Midbrain (tissue), 1 donor: ENCODE measurements at places on chromosomes 7 and 10.

DNA sequence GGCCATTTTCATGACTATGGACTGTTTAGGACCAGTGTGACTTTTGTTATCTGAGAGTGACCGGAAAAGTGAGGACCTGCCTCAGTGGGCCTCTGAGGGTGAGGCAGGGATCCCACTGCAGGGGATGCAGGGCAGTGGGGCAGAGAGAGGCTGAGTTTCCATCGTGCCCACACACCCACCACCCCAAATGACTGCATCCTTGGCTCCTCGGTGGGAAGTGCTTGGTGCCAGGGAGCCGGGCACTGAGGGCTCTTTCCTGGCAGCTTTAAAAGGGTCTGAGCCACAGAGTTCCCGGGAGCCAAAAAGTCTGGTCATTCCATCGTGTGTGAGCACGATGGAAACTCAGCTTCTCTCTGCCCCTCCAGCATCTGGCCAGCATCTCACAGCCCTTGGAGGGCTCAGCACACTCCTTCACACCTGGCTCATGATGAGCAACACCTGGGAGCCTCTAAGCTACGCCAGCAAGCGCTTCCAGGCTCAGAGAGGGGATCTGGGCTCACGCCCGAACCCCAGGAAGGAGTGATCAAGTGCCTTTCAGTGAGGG is 59.1 kb downstream of the RAMP3 start:
- no peak for DNase-seq

GRCh38 chr7:44217223-44217714 is 16.5 kb downstream of the YKT6 start:
- DNase-seq: no peak

- no peak for DNase-seq
These were observed 332.6 kb downstream of the SH2D4B start for GRCh38 chr10:80870282-80870681.

DNA sequence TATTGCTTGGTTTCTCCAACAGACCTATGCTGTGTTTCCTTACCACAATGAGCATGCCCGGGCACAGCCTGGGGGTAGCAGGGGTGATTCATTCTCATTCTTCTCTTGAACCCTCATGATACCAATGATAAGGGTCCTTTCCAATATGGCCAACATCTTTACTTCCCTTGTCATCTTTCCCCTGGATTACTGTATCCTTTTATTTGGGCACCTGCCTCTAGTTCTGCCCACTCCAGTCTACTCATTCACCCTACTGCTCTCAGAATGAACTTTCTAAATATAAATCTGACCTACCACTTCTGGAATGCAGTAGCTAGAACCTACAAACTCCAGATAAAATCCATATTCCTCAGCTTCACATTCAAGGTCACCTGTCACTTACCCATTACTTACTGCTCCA is 26.4 kb upstream of the ITPRID1 start:
- no peak for DNase-seq

- no peak for DNase-seq
These were observed 43.3 kb upstream of the TMEM248 start for GRCh38 chr7:66877577-66878300.

- DNase-seq: no peak
These were observed 108.7 kb downstream of the TBXAS1 start for GRCh38 chr7:139937715-139938114.

DNA sequence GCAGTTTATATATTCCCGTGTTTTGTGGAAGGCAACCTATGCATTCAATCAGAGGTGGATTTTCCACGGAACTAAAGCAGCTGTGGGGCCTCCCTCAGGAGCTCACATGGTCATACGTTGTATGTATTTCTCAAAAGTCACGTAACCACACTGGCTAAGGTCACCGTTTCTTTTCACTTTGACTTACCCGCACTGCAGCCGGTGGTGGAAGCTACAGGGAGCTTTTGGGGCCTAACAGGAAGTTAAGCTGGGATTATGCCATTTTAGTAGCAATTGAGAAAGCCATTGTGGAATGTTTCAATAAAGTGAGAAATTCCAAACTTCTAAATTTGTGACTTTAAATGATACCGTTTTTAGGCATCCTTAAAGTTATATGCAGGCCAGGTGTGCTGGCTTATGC is 111.2 kb upstream of the KLF6 start:
- DNase-seq: no peak

GRCh38 chr10:98394851-98395440 is 20.0 kb downstream of the PYROXD2 start:
- DNase-seq: no peak

DNA sequence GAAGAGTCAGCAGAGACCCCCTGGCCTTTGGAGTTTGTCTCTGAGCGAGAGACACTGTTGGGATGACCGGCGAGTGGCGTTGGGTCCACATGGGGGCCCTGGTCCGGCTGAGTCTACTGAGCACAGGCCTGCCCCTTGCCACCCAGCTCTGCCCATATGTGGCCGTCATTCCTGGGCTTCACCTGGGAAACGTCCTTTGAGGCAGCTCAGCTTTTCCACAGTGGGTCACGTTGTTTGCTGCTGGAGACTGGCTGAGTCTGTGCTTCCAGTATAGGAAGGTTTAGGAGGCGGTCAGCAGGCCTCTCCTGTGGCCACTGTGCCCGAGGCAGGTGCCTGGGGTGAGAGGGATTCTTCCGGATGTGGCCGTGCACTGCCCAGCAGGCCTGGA is 17.1 kb downstream of the ADAM8 start:
- no peak for DNase-seq

DNA sequence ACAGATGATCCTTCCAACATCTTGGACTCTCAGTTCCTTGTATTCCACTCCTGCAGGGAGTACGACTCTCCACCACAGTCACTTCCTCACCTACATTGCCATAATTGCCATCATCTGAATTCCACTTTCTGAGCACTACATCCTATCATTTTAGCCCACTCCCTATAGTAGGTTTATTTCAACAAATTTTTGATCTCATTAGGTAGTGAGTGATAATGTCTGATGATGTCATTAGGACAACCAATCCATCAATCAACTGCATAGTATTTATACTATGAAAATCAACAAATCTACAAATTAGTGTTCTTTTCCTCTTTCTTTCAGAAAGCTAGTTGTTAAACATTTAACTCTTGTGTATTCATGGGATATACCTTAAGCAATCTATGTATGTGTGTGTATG is 13.7 kb upstream of the TRA2A start:
- DNase-seq: no peak

DNA sequence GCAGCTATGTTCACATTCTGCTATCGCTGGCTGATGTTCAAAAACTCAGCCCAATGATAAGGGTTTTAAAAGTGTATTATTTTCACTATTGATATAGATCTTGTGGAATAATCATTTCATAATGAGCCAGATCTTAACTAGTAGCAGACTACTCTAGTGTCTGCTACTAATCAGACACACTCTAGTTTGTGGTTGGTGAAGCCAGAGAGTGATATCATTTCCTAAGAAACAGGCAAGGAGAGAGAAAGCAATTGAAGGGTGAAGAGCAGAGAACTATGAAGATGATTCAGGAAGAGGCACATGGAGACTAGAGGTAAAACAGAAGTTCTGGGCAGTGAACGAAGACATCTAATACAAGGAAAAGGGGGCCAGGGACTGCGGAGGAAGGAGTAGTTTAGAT is 58.2 kb upstream of the BET1 start:
- DNase-seq: no peak

DNA sequence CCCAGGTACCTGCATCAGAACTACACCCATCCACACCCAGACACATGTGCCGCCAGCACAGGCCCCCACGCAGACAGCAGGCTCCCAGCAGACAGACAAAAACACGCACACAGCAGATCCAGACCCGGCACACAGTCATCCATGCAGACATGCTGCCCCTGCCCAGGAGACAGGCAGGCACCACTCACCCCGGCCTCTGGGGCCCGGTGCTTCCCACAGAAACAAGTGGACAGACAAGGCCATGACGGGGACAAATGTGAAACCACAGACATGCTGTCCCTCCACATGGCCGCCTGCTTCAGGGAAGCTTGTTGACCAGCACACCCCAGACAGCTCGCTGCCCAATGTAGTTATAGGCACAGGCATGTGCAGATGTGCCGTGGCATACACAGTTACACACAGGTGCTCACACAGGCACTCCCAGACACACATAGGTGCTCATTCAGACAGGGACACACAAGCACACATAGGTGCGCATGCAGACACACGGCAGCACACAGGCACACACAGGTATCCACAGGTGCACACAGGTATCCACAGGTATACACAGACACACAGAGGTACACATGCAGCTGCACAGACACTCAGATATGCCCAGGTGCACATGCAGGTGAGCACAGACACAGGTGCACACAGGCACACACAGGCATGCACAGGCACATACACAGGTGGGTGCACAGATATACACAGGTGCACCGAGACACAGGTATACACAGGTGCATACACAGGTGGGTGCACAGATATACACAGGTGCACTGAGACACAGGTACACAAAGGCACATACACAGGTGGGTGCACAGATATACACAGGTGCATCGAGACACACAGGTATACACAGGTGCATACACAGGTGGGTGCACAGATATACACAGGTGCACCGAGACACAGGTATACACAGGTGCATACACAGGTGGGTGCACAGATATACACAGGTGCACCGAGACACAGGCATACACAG is 10.5 kb upstream of the SCART1 start:
- no peak for DNase-seq

DNA sequence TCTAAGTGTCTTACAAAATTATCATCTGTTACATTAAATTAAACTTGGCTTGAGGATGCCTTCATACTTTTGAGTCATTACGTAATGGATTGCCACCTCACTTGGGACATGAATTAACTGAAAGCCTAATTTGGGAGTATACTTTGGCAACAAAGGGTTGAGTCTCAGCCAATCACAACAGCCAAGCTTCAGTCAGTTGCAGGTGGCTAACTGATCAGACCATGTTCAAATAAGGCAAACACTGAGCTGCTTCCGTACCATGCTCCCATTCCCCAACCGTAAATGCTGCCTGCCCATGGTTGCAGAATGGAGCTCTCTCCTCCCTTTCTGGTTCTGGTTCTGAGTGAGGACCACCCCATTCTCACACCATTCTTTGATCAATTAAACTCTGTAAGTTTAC is 92.9 kb upstream of the STK17A start:
- DNase-seq: no peak

DNA sequence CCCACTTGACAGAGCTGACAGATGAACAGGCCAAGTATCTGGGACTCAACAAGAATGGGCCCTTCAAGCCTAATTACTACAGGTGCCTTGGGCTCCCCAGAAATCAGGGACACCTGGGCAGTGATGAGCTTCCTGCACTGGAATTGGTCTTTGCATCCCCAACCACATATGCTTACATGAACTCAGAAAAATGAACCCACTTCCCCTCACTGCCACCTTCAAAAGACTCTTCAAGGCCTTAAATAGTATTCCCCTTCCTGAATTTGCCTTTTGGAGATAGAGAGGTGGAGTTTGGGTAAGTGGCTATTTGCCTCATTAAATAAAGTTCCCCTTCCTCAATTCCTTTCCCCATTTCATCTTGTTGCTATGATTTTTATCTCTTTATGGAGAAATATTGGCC is 7.8 kb upstream of the STRIP2 start:
- DNase-seq: no peak

GRCh38 chr10:3414667-3415023 is 242.1 kb upstream of the PITRM1 start:
- DNase-seq: no peak

- DNase-seq: peak; percentile 31
These were observed 6.5 kb downstream of the AGFG2 start for GRCh38 chr7:100545360-100546128.

GRCh38 chr10:86023336-86023735 is 343.3 kb downstream of the GRID1 start:
- DNase-seq: no peak
